Amniotic epithelial cell (primary cell): ENCODE measurements at places on chromosomes 7 and 10.

- no peak for DNase-seq
Observed at GRCh38 chr10:46097576-46098317, 51.7 kb upstream of the MSMB start.

GRCh38 chr7:31084226-31084625, 32.1 kb downstream of the ADCYAP1R1 start:
- no peak for DNase-seq

- DNase-seq: no peak
Observed at GRCh38 chr7:142899661-142900060, 14.1 kb upstream of the TRPV6 start.

DNA sequence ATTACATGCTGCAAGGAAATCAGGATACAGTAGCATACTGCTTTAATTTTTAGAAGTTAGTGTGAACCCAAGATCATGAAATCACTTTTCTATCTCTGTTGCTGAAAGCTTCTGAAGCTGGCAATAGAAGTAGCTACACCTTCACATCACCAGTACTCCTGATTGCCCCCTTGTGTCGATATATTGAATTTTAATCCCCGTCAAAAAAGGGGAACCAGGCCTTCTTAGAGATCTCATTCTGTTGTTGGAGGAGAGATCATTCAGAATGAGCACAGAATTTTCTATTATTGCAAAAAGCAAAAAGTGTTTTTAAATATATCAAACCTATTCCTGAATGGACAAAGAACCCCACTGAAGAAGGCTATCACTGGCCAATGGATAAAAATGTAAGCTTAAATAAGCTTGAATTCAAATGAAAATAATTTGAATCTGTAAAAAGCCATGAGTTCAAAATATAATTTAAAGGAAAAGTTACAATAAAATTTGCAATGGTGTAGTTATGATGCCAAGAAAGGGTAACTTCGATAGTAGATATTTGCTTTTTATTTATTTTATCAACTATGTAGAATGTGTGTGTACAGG, 39.7 kb upstream of the TEX47 start:
- no peak for DNase-seq

DNA sequence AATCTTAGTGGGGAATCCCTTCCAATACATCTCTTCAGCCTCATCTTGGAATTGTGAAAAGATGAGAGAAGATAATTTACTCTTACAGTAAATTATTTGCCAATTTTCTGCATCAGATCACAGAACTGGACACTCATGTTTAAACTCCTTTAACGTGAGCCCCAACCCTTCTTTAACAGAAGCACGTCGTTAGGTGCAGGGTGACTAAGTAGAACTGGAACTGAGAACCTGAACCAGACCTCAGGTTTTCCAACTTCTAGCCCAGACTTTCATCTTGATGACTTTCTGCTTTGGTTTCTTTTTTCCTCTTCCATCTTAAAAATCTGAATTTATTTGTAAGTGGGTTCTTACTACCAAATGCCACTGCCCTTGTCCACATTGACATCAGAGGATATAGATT, 57.2 kb upstream of the LYZL2 start:
- DNase-seq: no peak

DNA sequence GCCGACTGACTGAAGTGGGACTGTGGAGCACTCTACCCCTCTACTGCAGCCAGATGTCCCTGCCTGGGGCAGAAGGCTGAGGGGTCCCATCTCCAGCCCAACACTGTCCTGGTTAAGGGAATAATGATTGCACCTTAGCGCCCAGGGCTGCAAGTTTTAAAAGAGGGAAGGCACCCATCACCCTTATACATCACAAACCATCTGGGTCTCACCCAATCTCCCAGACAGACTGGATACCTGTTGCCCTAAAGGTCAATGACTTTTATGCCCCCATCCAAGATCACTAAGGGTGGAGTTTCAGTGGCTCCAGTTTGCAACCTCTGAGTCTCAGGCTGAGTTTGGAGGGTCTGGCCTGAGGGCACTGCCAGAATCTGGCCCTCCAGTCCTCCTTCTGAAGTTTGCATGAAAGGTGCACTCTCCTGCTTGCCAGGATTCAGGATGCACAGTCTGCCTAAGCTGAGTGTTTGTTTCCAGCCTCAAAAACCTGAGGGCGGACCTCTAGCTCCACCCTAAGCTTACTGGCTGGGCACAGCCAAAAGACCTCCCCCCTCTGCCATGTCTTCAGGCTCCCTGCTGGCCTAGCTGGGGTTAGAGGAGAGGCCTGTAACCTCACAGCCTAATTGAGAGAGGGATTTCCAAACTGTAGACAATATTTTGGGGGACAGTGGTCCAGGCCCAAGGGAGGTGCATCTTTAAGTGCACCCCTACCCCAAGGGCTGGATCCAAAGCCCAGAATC, 2.5 kb upstream of the EMX2 start:
- DNase-seq: no peak

DNA sequence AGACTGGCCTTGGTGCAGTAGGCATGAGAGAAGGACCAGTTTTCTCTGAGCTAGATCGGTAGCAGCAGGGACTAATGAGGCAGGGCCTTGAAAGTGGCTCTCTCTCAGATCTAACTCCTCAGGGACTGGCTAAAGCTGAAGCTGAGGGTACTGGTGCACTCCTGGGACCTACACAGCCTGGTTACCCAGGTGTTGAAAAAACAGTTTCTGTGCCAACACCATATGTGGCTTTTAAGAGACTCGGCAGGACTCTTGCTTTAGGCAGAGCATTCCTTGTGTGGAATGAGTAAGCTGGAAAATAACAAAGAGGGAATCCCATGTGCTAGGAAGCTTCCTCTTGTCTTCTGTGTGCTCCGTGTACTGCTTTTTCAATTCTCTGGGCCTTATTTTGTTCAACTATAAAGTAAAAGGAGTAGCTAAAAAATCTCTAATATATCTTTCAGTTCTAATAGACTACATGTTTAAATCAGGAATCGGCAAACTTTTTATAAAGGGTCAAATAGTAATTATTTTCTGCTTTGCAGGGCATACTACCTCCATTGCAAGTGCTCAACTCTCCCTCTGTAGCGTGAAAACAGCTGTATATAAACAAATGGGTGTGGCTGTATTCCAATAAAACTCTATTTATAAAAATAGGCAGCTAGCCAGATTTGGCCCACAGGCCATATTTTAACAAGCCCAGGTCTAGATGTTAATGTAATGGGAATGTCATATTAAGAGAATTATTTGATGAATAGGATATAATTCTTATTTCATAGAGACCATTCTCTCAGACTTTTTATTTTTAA, 186.1 kb upstream of the KAT6B start:
- DNase-seq: no peak

GRCh38 chr10:22615819-22616499, 98.4 kb downstream of the PIP4K2A start:
- DNase-seq: no peak

DNA sequence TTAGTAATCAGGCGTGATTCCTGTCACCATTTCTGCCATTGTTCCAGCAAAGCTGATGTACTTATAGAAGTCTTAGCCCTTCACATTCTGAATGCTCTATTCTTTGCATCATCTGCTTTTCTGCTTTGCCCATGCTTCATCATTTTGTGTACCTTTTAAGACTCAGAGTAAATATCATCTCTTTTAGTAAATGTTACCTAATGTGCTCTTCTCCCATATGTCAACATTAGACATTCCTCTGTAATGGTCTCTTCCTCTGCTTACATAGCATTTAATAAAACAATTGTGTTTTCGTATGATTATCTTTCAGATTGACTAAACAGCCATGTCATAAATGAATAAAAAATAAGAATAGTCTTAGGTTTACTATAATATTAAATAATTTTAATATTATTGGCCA, 719.6 kb upstream of the GRM3 start:
- no peak for DNase-seq

DNA sequence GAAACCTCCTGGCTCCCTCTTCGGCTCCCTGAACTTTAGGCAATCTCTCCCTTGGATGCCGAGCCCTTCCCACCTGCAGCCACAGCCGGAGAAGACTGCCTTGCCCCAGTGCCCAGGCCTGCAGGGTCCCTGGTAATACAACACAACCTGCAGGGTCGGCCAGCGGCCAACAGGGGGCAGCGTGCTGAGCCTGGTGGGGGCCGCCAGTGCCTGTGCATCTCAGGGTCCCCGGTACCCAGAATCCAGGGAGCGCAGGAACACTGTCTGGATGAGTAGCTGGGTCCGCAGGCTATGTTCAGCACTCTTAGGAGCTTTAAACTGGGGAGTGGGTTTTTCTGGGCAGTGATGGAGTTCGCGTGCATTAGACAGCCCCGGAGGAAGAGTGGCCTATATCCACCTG, 17.5 kb upstream of the C10orf71 start:
- no peak for DNase-seq

GRCh38 chr7:101912716-101913110, 95.3 kb downstream of the CUX1 start:
- peak; percentile 90 for DNase-seq

DNA sequence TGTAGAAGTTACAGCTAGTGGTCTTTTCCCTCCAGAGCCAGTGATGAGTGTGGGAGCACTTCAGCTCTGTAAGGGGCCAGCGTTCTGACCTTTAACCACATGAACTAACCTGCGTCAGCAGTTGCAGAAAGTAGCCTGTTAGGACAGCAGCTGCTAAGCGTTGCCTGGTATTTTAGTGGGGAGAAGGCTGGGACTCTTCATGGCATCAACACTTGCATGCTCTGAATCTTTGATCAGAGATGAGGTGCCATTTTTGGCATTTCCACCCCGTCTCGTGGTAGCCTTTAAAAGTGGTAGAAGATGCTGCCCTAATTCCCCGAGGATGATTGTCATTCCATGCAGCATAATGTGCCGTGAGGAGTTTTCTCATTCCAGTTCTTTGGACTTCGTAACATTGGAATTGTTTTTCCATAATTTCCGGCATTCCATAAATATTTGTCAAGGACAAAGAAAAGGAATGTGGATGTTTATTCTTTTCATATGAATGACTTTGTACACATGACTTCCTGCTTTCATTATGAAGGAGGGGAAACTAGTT, 92.2 kb downstream of the AVL9 start:
- DNase-seq: peak; percentile 91

GRCh38 chr7:116018731-116019130, 11.8 kb downstream of the TFEC start:
- DNase-seq: no peak

GRCh38 chr10:17206210-17206709, 4.8 kb upstream of the TRDMT1 start:
- DNase-seq: peak; percentile 63

DNA sequence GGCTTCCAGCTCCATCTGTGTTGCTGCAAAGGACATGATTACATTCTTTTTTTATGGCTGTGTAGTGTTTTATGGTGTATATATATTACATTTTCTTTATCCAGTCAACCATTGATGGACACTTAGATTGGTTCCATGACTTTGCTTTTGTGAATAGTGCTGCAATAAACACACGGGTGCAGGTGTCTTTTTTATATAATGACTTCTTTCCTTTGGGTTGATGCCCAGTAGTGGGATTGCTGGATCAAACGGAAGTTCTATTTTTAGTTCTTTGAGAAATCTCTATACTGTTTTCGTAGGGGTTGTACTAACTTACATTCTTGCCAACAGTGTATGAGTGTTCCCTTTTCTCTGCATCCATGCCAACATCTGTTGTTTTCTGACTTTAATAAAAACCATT, 189.7 kb downstream of the ACTR3B start:
- no peak for DNase-seq

DNA sequence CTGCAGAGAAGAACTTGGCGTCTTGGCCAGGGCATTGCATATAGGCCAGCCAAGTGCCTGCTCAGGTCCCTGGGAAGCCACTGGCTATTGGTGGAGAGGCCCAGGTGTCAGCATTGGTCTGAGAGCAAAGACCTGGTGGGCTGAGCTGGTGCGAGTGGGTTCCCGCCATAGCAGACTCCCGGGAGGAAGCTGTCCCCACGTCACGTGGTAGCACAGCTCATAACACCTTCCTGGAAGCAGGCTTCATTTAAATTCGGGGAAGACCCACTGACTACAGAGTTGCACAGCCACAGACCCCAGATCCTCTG, 130.5 kb downstream of the WDR37 start:
- DNase-seq: no peak

GRCh38 chr7:98091061-98091460, 15.6 kb upstream of the LMTK2 start:
- DNase-seq: peak; percentile 3

- no peak for DNase-seq
Observed at GRCh38 chr10:129945941-129946760, 17.9 kb downstream of the EBF3 start.

DNA sequence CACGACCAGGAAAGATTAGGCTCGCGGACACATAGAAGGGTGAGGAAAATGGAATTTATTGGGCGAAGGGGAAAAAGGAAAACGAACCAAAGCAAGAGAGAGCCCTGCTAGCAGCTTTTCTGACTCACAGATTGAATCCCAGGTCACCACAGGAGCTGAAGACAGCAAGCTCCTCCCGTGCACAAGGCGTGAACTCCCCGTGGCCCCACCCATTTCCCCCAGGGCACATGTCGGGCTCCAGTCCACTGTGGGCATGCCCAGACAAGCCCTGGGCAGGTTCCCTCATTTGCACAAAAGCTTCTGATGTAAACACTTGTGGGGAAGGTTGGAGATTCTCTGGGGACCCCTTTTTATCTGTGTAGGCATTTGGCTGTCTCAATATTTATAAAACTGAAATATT, 582.4 kb downstream of the SUGCT start:
- peak; percentile 72 for DNase-seq

DNA sequence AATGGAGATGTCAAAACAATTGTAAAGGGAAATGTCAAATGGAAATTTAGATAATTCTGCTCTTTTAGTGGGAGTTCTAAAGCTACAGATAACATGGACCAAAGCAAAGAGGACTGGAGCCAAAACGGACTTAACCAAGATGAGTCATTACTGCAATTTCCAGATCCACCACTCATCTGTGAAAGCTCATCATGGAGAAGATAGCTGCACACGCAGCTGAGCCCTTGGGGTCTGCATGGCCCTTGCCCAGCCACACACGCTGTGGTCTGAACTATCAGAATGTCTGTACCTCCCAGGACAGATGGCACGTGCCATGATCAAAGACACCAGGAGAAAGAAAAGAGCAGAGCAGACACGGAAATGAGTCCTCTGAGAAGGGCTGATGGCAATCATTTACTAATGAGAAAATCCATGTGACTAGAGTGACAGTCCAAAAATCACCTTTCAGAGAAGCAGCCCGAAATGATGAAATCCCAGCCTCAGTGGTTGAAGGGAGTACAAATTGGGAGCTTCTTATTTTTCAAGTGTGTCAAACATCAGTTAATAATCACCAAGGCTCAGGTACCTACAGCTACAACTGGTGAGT, 177.9 kb upstream of the MGMT start:
- no peak for DNase-seq

GRCh38 chr10:1348773-1349050, 292.5 kb downstream of the WDR37 start:
- DNase-seq: no peak

DNA sequence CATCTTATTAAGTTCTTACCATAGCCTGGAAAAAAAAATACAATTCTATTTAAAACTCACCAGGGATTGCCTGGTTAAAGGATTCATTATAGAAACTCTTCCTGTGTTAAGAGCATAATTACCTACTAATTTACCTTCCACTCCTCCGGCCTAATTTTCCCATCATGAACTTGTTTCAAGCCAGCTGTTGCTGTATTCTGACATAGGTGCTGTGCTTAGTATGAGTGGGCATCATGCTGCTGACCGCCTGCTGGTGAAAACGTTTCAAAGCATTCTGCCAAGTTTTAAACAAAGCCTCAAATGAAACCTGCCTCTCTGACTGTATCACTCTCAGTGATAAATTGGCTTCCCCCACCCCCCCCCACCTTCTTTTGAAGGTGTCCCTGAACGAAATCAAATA, 47.8 kb upstream of the KCNMA1 start:
- no peak for DNase-seq

- no peak for DNase-seq
Observed at GRCh38 chr10:129921801-129922597, 42.1 kb downstream of the EBF3 start.
